KG1 (cell line): ENCODE measurements at places on chromosomes 1 and 21.

GRCh38 chr1:38005195-38006007, at the start of gene FHL3:
FHL3 (minus strand) TSS chr1:38005514; CDS start chr1:37999412, 6,102 bp downstream.
- DNase-seq = no peak

- no peak for DNase-seq
Measured at GRCh38 chr1:33599516-33600115, 127.2 kb downstream of the ZSCAN20 start.

- DNase-seq = no peak
Measured at GRCh38 chr1:172394141-172394751, 26.2 kb upstream of the C1orf105 start.

DNA sequence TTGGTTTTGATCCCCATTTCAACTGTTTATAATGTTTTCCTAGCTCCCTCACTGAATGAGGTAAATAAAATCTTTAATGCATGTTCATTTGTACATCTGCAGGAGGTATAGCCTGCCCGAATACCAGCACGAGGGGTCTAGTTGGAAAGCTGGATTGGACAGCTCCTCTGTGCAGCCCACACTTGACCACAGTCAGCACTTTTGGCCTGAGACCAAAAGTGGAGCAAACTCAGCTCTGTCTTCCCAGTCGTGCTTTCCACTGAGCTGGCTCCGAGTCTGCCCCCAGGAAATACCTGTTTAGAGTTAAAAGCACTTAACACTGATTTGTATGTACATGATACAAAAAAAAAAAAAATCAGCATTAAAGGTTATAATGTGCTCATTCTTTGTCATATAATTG, 224.4 kb downstream of the DSCAM start:
- no peak for DNase-seq

- DNase-seq = no peak
Measured at GRCh38 chr21:36422279-36423098, 37.3 kb downstream of the CHAF1B start.

GRCh38 chr1:205179842-205180241, 31.7 kb downstream of the DSTYK start:
- DNase-seq = no peak

- no peak for DNase-seq
Measured at GRCh38 chr1:15413563-15414444, 4.1 kb downstream of the EFHD2 start.

DNA sequence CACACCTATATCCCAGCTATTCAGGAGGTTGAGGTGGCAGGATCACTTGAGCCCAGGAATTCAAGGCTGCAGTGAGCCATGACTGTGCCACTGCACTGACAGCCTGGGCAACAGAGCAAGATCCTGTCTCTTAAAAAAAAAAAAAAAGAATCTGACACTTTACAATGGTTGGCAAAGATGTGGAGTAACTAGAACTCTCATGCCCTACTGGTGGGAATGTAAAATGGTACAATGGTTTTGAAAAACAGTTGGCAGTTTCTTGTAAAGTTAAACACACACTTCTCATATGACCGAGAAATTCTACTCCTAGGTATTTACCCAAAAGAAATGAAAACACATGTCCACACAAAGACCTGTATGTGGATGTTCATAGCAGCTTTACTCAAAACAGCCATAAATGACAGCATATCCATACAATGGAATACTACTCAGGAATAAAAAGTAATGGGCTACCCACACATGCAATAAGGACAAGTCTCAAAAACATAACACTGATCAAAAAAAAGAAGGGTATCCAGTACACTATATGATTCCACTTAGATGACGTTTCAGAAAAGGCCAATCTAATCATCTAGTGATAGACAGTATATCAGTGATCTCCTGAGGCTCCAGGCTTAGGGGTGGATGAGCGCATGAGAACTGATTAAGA, 58.1 kb downstream of the HLCS start:
- DNase-seq = no peak

DNA sequence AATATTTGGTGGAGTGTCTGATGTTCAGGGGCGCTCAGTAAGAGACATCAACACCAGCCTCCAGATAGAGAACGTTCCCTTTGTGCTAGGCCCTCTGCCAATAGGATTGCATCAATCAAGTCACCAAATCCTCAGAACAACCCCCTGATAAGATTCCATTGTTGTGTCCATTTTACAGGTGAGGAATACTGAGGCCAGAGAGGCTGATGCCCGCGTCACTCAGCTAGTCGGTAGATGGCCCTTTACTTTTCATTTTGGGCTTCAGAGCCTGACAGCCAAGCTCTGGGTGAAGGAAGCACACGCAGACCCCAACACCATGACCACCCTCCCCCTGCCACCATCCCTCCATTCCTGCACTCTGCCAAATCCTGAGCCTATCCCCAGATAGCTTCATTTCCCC, 406.2 kb downstream of the PTPRU start:
- no peak for DNase-seq

- no peak for DNase-seq
Measured at GRCh38 chr1:100757946-100758345, 38.4 kb downstream of the VCAM1 start.

GRCh38 chr1:225481738-225482137, 53.9 kb upstream of the LBR start:
- DNase-seq = no peak

- no peak for DNase-seq
Measured at GRCh38 chr21:27070861-27071670, 104.2 kb upstream of the ADAMTS5 start.

GRCh38 chr21:45572231-45572630, 30.0 kb upstream of the SLC19A1 start:
- no peak for DNase-seq

DNA sequence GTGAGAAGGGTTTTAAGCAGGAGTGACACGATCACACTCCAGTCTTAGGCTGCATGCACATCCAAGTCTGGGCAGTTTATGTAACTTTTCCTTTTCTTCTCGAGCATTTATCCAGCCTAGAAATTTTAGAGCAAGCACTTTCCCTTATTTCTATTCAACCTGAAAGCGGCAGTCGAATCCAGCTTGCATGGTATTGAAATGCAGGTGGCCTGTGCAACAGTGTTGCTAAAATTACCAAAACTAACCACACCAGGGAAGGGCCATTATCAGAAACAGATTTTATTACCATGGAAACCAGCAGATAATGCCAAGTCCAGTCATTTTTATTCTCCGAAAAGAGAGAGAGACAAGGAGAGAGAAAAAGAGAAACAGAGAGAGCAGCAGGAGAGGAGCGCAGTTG, 179.9 kb upstream of the ZC3H12A start:
- DNase-seq = no peak
